DMS153 (cell line): ENCODE measurements at places on chromosomes 16 and 17.

DNA sequence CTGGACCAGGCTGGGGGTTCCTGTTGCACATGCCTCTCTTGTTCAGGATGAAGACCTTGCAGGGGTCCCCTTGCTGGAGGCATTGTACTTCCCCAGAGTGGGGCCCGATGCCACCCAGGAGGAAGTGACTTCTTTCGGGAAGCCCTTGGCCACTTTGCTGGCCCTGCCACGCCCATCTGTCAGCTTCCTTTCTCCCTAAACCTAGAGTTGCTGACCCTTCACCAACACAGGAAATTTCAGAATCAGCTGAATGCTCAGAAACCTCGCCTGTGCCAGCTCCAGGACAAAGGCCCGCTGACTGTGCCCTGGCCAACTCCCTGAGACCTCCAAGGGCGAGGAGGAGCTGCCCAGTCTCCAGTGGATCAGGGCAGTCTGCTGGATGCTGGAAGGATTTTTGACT is 26.7 kb downstream of the WNT9B start:
- DNase-seq: no peak

DNA sequence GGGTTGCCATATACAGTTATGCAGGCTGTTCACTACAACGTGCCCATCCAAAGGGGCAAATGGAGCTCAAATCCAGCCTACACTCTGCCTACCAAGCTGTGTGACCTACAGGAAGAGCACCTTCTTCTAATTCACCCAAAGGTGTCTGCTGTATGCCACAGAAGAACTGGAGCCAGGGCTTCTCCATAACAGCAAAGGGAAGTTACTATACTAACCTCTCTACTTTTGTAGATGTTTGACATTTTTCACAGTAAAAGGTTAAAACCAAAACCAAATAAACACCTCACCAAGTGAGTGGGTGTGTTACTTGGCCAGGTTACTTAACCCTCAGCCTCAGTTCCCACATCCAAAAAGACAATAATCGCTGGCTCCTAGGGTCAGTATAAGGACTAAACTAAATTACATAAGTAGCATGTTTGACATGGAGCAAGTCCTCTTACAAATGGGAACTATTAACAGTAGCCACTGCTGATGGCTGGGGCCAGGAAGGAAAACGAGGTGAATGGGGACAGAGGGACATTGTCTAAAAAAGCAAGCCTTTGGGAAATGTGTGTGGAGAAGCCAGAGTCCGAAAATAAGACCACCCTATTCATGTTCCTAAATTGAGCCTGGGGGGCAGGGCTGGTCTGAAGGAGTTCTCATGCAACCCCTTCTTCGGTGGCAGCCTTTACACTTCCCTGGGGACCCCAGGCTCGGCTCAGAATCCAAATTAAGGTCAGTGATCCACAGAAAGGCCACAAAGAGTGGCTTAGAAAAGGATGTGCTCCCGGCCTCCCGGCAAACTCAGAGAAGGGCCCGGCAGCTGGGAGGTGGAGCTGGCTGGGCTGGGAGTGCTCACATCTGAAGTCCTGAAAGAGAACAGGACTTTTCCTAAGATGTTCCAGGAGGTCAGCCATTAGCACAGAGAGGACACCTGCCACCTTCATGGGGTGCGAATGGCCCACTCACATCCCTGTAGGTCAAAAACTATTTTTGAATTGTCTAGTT is 13.5 kb downstream of the CUEDC1 start:
- DNase-seq: no peak

- DNase-seq: no peak
These were observed 56.9 kb downstream of the PIGL start for GRCh38 chr17:16273929-16274339.

- DNase-seq: no peak
These were observed 76.9 kb downstream of the MRTFB start for GRCh38 chr16:14148016-14148415.
